Posterior cingulate gyrus (tissue), 11 donors: ENCODE measurements at places on chromosomes 16 and 17.

- DNase-seq = no peak
Observed at GRCh38 chr16:54286090-54286365, 559 bp downstream of the IRX3 start.

- DNase-seq = no peak
Observed at GRCh38 chr16:78961464-78961863, 639.1 kb downstream of the MAF start.

GRCh38 chr17:71494062-71494855, 626.6 kb upstream of the SOX9 start:
- DNase-seq = no peak

- no peak for DNase-seq
Observed at GRCh38 chr17:74452033-74452840, 14.2 kb upstream of the CD300A start.

GRCh38 chr16:81185416-81185815, 53.1 kb upstream of the BCO1 start:
- DNase-seq = peak; percentile 59

GRCh38 chr16:19898924-19899604, 14.4 kb upstream of the GPRC5B start:
- DNase-seq = no peak

GRCh38 chr16:79593074-79593531, 7.4 kb downstream of the MAF start:
- no peak for DNase-seq

DNA sequence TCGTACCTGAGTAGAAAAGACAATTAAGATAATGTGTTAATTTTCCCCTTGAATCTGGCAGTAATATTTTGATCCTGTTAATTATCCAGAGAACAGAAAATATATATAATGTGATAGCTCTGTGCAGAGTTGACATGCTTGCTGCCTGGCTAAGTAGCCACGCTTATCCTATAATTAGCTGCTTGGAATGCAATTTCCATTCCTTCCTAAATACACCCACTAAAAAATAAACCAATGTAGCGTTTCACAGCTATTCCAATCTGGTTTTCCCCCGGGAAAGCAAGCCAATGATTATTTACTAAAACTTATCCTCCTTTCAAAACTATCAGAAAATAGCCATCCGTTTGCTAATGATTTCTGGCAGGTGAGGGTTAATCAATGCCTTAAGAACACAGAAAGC, 134.5 kb upstream of the IRX5 start:
- no peak for DNase-seq

DNA sequence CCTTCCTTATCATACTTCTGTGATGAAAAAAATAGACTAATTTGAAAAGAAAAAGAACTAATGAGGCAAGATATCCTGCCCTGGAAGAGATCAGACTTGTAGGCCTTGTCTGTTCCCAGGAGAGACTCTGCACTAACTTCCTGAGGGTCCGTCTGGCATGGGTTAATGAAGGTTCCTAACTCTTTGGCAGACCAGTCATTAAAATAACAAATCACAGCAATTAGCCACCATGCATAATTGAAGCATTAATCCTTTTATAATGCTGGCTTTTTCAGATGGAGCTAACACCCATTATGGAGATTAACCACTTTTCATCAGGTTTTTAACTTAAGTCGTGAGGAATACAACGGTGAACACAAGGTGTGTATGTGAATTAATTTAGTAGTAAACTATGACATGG, 10.4 kb upstream of the KRT10 start:
- no peak for DNase-seq

GRCh38 chr17:80738020-80738808, 193.6 kb downstream of the RPTOR start:
- no peak for DNase-seq

- DNase-seq = no peak
Observed at GRCh38 chr17:67111327-67111726, 67.0 kb downstream of the CACNG1 start.

DNA sequence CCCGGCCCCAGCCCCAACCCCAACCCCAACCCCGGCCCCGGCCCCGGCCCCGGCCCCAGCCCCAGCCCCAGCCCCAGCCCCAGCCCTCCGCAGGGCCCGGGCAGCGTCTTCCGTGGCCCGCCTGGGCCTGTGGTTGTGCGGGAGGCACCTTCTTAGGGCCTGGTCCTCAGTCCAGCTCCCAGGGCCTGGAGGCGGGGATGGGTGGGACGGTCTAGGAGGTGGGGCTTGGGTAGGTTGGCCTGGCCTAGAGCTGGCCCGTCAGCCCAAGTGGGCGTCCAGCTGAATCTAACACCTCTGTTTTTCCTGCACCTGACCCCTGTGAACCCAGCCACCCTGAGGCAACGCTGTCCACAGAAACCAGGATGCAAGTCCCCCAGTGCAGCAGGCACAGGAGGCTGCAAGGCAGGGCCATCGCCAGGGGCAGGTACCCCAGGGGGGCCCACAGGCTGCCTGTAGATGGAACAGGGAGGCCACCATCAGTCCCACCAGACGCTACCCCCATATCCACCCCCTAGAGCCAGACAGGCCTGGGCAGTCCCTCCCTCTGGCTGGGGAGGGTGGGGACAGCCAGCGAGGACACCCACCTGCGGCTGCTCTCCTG, 8.8 kb downstream of the MSLN start:
- DNase-seq = no peak

- peak; percentile 36 for DNase-seq
Observed at GRCh38 chr16:51119556-51119955, 31.5 kb downstream of the SALL1 start.

- no peak for DNase-seq
Observed at GRCh38 chr16:48210747-48211146, 33.4 kb upstream of the LONP2 start.

DNA sequence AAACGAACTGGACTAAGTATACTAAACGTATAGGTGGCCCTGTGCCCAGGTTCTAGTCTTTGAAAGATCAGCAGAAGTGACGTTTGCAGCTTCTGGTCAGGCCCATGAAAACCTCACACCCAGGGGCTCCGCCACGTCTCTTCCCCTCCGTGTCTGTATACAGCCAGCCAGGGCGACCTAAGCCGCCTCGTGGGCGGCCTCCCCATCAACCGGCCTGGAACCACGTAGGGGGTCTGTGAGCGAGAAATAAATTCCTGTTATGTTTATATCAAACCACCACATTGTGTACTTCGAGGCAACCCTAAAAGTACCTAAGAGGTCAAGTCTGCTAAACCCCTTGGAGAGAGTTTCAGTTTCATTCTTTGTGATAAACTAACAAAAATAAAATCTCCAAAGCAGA, 6.8 kb downstream of the TK1 start:
- no peak for DNase-seq

DNA sequence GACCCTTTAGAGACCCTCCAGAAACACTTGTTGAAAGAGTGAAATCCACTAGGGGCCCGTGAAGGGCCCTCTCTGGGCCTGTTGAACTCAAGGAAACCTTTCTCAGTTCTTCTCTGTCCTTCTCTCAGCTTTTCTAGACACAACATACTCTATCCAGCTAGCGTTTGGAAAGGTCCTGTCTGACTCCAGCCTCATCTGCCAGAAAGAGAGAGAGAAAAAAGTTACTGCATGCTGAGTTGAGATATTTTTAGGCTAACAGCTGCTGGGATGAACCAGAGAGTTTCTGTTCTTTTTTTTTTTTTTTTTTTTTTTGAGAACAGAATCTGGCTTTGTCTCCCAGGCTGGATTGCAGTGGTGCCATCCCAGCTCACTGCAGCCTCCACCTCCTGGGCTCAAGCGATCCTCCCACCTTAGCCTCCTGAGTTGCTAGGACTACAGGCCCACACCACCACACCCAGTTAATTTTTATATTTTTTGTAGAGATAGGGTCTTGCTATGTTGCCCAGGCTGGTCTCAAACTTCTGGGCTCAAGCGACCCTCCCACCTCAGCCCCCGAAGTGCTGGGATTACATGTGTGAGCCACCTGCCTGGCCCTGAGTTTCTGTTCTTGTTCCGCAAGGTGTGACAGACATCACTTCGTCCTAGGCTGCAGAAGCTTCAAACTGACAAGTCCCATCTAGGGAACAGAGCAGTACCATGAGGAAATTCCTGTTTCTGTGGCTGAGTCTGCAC, 14.9 kb upstream of the TEX2 start:
- no peak for DNase-seq

GRCh38 chr16:74731853-74732477, 31.3 kb upstream of the MLKL start:
- DNase-seq = no peak

DNA sequence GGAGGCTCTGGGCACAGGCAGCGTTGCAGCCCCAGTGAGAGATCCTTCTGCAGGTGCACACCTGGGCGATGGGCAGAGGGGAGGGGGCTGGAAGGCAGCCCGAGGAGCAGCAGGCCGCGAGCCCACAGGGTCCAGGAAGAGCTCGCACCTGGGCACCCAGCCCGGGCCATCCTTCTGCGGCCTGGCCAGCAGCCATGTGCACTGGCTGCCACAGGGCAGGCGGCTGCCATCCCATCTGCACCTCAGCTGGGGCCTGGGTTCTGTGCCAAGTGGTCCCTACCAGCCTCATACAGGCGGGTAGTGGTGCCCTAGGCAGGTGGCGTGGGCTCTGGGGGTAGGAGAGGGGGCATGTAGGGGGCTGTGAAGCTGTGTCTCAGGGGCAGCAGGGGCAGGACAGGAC, 197.2 kb downstream of the RBFOX3 start:
- no peak for DNase-seq

GRCh38 chr16:23357761-23358290, 55.7 kb downstream of the SCNN1B start:
- no peak for DNase-seq

DNA sequence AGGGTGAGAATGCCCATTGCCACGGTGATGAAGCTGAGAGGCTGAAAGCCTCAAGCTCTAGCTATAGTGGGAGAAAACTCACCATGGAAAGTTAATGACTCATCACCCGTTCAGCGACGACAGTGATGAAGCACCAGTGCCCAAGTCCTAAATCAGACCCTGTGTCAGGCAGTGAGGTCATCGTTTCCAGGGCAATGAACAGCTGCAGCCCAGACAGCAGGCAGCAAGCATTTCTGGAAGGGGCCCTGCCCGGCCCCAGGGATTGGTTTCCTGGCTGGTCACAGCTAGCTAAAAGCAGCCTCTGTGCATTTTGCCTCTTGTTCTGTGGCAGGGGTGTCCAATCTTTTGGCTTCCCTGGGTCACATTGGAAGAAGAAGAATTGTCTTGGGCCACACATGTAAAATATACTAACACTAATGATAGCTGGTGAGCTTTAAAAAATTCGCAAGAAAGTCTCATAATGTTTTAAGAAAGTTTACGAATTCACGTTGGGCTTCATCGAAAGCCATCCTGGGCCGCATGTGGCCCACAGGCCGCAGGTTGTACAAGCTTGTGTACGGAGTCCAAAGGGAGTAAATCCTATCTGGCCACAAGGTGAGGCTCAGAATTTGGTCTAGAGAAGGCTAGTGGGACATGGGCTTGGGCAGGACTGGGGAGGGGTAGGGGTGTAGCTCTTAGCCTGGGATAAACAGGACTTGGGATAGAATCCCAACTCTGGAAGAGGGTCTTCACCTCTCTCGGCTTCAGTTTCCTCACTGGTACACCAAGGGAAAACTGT, 40.6 kb downstream of the MIS12 start:
- DNase-seq = no peak

GRCh38 chr16:81167851-81168250, 70.6 kb upstream of the BCO1 start:
- peak; percentile 63 for DNase-seq

DNA sequence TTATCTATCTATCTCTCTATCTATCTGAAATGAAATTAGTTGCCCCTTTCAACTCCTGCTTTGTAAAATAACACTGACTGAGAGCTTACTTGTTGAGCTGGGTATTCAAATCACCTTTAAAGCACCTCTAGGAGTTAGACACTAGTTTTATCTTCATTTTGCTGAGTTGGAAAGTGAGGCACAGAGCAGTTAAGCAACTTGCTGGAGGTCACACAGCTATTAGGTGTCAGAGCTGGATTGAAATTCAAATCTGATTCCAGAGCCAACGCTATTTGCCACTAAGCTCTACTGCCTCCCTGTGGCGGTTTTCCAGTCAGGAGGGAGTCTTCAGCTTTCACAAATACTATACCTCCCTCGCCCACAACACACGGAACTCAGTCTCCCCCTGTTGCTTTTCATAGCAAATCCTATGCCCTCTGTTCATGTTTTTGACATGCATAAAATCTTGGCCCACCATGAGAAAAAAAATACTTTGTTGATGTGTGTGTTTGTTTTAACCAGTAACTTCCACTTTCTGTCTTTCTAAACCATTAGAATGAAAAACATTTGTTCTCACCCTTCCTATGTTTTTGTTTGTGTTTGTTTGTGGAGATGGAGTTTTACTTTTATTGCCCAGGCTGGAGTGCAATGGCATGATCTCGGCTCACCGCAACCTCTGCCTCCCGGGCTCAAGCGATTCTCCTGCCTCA, 74.8 kb upstream of the SMURF2 start:
- no peak for DNase-seq

DNA sequence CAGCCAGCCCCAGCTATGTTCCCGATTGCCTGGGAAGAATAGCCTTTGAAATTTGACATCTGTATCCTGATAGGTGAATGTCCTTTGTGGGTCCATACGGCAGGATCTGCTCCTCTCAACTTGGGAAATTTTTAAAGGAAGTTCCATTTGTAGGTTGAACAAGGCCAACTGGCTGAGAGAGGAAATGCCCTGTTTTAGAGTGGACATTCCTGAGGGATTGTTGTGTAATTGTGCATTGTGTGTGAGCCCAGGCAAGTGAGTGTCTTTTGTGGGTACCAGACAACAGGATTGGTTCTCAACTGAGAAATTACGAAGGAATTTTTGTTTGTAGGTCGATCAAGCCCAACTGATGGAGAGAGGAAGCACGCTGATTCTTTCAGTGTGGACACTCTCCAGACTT, 2.6 kb upstream of the CPHXL2 start:
- DNase-seq = no peak

GRCh38 chr17:69717214-69717613, 302.7 kb downstream of the MAP2K6 start:
- DNase-seq = no peak

GRCh38 chr17:39671651-39672521, 3.6 kb downstream of the PNMT start:
- peak; percentile 78 for DNase-seq
